ENCODE measurements at places on chromosomes 2 and 18. TPM values are rescaled to one million over a fixed set of nuclear protein-coding genes. Genes with fewer than 3 reads are reported as not detected.

CABYR gene
- total RNA-seq, result 0.42 TPM

CHRND gene
- total RNA-seq, result 65.1 TPM

CD226 gene
- 1.6 TPM for total RNA-seq

EML4 gene
- 4.8 TPM for total RNA-seq

RANBP2 gene
- 74.9 TPM for total RNA-seq

ST8SIA5 gene
- 1.7 TPM for total RNA-seq

PLEK gene
- total RNA-seq, result 4.7 TPM

DNA sequence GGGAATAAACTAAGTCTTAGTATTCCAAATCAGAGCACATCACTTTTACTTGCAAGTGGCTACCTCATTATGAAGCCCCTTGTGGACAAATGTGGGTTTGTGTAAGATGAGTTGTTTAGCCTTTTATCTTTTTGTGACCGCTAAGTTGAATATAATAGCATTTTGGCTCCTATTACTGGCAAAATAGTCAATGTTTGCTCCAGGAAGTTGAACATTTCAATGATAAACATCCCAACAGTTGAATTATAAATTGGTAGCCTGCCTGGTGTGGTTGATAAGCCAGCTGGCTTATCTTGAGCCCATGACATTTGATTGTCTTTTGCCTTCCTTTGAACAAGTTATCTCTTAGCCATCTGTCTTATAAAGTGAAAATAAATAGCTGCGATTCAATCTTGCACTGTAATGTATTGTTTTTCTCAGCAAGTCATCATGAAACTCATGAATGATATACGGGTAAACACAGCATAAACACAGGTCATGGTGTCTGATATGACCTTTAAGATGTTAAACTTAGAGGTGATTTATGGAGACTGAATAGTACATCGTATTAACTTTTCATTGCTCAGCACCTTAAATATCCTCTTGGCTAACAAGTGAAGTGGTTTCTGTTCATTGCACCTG, 338.4 kb downstream of the SOCS6 start:
- no peaks in the 10 kb centered on the region for H3K27me3 ChIP-seq
- H3K36me3 ChIP-seq, result no peaks in the 10 kb centered on the region
- no peak overlapping the region for H3K27ac ChIP-seq
- no peak overlapping the region for H3K4me3 ChIP-seq
- DNase-seq, result no peak

GRCh38 chr2:174338671-174339560, 4.2 kb downstream of the SP9 start:
- H3K36me3 ChIP-seq, result no peaks in the 10 kb centered on the region
- DNase-seq, result no peak
- H3K4me1 ChIP-seq, result peaks cover 39% of the 10 kb centered on the region
- peaks cover 86% of the 10 kb centered on the region for H3K27me3 ChIP-seq

GRCh38 chr2:191180713-191181112, 29.9 kb upstream of the STAT4 start:
- no peaks in the 10 kb centered on the region for H3K4me1 ChIP-seq
- H3K36me3 ChIP-seq, result no peaks in the 10 kb centered on the region
- DNase-seq, result no peak
- H3K27ac ChIP-seq, result no peak overlapping the region

GRCh38 chr2:151560289-151560688, 150.6 kb downstream of the RIF1 start:
- H3K4me1 ChIP-seq, result peaks cover 8% of the 10 kb centered on the region
- no peak overlapping the region for H3K4me3 ChIP-seq
- H3K27ac ChIP-seq, result peak overlapping the region; percentile 8
- peaks cover 75% of the 10 kb centered on the region for H3K36me3 ChIP-seq

DNA sequence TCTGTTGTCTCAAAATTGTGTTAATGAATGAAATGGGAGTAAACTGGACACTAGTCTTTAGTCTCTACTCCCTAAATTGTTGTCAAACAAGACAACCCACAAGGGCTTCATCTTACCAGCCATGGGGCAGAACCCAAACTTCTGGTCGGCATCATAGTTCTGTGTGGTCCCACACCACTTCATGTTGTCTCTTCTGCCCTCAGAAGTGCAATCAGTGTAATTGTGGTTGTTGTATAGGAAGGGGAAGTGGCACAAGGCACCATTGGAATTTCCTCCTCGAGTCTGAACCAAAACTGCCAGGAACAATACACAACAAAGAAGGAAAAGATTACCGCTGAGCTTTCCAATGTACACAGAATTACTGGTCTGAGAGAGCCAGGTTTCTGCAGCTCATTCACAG, 12.6 kb downstream of the FN1 start:
- no peaks in the 10 kb centered on the region for H3K36me3 ChIP-seq
- H3K27me3 ChIP-seq, result no peaks in the 10 kb centered on the region
- H3K4me1 ChIP-seq, result no peaks in the 10 kb centered on the region
- no peak overlapping the region for H3K27ac ChIP-seq

GRCh38 chr2:16707014-16707623, 41.5 kb upstream of the CYRIA start:
- H3K4me1 ChIP-seq, result no peaks in the 10 kb centered on the region
- DNase-seq, result no peak
- H3K27ac ChIP-seq, result no peak overlapping the region
- H3K4me3 ChIP-seq, result no peak overlapping the region

GRCh38 chr18:35464831-35465279, 32.9 kb downstream of the INO80C start:
- DNase-seq, result no peak
- no peaks in the 10 kb centered on the region for H3K27me3 ChIP-seq
- H3K4me1 ChIP-seq, result peaks cover 12% of the 10 kb centered on the region
- no peak overlapping the region for H3K4me3 ChIP-seq

- DNase-seq, result no peak
- H3K36me3 ChIP-seq, result no peaks in the 10 kb centered on the region
- H3K4me3 ChIP-seq, result no peak overlapping the region
- H3K27ac ChIP-seq, result no peak overlapping the region
- H3K4me1 ChIP-seq, result no peaks in the 10 kb centered on the region
Measured at GRCh38 chr2:157925071-157925470, 48.9 kb upstream of the ACVR1 start.

DNA sequence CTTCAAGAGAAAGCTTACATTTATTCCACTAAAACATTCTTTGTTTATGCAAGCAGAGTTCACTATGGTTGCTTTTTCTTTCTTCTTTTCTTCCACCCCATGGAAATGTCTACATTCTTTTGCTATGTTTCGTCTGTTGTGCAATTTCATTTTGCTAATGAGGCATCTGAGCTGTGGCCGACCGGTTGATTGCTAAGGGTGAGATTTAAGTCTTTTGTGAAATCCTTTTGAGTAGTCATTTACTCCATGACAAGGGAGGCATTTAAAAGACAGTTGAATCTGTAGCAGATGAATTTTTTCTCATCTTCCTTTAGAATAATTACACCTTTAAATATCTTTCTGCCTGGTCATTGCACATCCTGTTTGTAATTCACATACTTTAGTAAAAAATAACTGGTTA, 324.1 kb upstream of the THUMPD2 start:
- no peak overlapping the region for H3K27ac ChIP-seq
- no peaks in the 10 kb centered on the region for H3K36me3 ChIP-seq
- no peaks in the 10 kb centered on the region for H3K4me1 ChIP-seq
- no peaks in the 10 kb centered on the region for H3K27me3 ChIP-seq
- DNase-seq, result no peak

DNA sequence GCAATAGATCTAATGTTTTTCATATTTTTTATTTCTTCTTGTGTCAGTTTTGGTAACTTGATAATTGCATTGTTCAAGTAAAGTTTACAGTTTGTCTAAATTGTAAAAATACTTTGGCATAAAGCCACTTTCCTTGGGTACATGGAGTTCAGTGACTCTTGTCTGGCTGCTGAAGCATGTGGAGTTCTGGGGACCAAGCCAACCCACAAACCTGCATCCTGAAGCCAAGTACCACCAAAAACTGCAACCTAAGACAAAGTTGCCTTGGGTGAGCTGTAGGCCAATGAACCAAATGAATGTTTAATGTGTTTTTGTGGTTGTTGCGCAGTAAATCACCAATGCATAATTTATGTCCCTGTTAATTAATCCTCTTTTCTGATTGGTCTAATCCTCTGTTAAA, 872.6 kb downstream of the BCL11A start:
- no peak overlapping the region for H3K4me3 ChIP-seq
- H3K36me3 ChIP-seq, result no peaks in the 10 kb centered on the region
- H3K27me3 ChIP-seq, result no peaks in the 10 kb centered on the region
- H3K4me1 ChIP-seq, result peaks cover 23% of the 10 kb centered on the region
- H3K27ac ChIP-seq, result no peak overlapping the region
- peak; percentile 46 for DNase-seq

GRCh38 chr2:42008241-42008921, 39.4 kb upstream of the PKDCC start:
- no peak overlapping the region for H3K27ac ChIP-seq
- H3K27me3 ChIP-seq, result no peaks in the 10 kb centered on the region
- no peaks in the 10 kb centered on the region for H3K4me1 ChIP-seq
- no peaks in the 10 kb centered on the region for H3K36me3 ChIP-seq

All from gastrocnemius medialis (tissue), 4 donors.